GM13976 (cell line): ENCODE measurements at places on chromosomes 5 and 9.

DNA sequence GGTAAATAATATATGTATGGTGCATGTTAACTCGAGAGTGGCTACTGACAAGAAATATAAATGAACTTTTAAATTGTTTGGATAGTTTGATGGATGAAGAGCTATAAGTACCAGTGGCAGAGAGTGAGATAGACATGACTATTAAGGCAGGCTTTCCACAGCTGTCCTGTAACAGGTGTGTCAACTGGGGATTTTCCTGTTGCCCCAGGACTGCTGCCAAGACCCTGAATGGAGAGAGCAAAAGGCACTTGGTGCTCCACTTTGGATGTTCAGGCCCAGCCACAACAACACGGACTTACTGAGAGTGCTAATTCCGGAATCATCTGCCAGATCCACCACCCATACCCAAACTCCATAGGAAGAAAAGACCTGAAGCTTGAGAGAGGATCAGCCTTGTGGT is 215.1 kb downstream of the SEC61B start:
- DNase-seq = no peak

GRCh38 chr5:168706655-168707069 is 127.5 kb upstream of the PANK3 start:
- DNase-seq = no peak

DNA sequence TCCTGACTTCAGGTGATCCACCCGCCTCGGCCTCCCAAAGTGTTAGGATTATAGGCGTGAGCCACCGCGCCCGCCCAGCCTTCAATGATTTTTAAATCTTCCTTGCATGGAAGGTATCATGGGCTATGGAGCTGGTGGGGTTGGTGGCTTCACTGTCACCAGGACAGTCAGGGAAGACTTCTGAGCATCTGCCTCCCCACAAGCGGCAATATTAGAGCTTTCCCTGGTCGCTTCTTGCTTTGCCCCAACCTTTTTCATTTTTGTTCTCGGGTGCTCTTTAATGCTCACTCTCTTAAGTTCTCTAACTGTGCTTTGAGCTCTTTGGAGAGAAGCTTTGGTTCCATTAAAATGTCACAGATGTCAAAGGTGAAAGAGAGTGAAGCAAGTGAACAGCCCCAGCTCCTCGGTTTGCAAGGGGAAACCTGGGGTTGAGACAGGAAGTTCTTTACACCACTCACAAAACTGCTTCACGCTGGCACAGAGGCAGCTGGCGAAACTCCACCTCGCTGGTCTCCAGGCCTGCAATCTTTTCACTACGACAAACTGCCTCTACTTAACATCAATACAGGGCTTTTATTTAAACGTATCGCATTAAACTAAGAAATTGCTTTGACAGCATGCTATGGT is 142.5 kb upstream of the RETREG1 start:
- no peak for DNase-seq

- DNase-seq = peak; percentile 21
These were observed 79.4 kb upstream of the ADRB2 start for GRCh38 chr5:148746826-148747535.

GRCh38 chr5:120967366-120967765 is 503.3 kb downstream of the PRR16 start:
- DNase-seq = no peak

DNA sequence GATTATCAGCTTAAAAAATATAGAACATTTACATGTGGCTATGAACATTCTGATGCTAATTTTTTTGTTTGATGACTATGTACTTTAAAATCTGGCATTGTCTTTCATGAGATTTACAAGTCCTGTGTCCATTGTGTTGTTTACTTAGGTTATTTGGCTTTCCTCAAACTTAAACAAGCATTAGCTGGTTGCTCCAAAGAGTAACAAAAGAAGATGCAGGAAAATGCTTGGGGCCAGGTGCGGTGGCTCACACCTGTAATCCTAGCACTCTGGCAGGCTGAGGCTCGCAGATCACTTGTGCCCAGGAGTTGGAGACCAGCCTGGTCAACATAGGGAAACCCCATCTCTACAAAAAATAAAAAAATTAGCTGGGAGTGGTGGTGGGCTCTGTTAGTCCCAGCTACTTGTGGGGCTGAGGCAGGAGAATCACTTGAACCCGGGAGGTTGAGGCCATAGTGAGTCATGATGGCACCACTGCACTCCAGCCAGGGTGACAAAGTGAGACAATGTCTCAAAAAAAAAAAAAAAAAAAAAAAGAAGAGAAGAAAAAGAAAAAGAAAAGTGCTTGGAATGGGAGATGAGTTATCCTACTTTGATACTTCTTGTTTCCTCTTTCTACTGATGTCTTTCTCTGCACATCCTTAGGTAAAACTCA is 39.7 kb downstream of the PAM start:
- DNase-seq = no peak

DNA sequence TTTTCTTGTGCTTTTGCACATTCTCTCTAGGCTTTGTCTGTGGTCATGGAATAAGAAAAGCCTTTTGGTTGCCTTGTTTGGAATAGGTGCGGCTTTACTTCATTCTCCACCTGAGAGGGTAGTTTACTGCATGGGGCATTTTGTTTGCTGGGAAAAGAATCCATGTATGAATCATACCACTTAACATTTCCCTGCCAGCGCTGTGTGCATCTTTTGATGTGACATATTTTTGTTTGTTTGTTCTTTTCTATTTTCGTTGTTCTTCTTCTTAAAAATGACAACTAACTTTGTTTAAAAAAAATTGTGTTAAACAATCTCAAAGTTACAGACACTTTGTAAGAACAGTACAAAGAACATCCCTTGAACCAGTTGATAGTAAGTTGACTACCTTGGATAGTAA is 113.2 kb downstream of the GCNT1 start:
- DNase-seq = no peak

DNA sequence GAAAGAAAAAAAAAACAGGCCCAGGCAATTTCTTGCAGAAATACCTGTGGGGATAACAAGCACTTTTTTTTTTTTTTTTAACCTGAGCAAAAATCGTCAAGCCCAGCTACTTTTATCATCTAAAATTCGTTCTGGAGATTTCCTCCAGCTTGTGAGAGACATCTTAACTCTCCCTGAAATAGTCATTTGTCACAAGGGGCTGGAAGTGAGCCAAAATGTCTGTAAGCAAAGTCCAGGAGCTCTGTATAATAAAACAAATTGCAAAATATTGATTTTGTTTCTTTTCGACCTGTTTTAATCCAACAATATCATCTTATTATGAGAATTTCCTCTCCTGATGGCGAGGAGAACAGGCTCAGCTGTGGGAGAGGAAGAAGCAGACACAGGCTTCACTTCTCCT is 168.4 kb downstream of the TTLL11 start:
- DNase-seq = no peak

DNA sequence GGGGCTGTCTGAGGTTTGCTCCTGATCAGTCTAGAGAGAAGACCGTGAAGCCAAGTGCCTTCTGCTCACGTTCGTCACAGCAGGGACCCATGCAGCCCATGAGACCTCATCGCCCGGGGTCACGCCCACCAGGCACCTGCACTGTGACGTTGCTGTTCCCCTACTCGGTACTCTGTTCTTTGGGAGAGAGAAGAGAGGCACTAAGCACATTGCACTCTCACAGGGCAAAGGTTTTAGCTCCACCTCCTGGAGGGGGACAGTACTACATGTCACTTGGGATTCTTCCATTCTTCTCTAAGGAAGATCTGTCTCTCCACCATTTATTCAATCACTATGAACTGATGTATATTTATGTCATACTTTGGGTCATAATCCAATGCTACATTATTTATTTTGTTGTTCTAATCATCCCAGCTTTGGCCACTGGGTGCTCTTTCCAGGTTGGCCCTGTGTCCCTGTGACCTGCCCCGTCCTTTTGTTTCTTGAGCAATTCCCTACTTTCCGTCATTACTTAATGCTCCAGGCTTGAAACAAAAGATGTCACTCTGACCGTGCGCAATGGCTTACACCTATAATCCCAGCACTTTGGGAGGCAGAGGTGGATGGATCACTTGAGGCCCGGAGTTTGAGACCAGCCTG is 31.4 kb upstream of the BRD3 start:
- DNase-seq = peak; percentile 76

DNA sequence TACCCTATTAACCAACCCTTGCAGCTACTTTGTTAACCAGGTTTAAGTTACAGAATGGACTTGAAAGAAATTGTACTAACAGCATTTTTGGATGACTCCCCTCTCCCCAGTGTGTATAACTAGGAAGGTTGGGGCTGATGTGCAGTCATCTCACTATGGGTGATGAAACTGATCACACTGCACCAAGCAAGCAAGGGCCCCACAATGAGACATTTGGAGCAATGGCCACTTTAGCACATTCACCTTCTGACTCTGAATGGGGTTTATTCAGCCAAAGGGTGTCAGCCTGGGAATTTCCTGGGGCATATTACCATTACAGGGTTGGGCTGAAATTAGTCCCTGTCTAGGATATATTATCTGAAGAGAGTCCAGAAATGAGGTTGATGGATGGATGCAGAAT is 18.7 kb upstream of the CYFIP2 start:
- no peak for DNase-seq

GRCh38 chr9:109792951-109793546 is 13.1 kb downstream of the PALM2AKAP2 start:
- no peak for DNase-seq

DNA sequence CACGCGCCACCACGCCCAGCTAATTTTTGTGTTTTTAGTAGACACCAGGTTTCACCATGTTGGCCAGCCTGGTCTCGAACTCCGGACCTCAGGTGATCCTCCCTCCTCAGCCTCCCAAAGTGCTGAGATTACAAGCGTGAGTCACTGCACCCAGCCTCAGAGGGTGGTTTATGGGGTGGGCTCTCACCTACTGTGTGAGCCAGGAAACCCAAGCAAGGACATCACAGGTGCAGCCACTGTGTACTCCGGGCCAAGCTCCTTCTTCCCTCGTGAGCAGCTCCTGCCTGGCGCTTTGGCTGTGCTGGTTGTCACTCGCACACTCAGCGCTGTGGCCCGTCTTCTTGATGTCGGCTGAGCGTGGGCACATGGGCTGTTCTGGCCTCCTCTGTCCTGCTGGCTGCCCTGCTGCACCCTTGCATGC is 70.1 kb downstream of the WNK2 start:
- DNase-seq = no peak

- DNase-seq = peak; percentile 88
These were observed 4.5 kb upstream of the SET start for GRCh38 chr9:128684325-128685199.

DNA sequence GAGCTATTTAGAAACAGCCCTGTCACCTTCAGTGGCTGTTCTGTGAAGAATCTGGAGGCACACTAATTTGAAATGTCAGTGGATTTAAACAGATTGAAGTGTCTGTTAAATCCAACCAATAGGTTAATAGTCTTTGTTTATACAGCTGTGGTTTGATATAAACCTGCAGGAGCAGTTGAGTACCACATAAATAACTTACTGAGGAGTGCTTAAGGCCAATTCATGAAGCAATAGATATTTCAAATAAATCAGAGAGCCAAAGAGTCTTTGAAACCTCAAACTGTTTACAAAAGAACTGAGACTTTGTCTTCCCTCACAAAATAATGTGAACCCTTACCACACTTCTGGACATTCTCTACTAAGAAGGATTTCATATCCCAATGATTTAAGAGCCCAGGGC is 111.9 kb downstream of the FEM1C start:
- DNase-seq = no peak

DNA sequence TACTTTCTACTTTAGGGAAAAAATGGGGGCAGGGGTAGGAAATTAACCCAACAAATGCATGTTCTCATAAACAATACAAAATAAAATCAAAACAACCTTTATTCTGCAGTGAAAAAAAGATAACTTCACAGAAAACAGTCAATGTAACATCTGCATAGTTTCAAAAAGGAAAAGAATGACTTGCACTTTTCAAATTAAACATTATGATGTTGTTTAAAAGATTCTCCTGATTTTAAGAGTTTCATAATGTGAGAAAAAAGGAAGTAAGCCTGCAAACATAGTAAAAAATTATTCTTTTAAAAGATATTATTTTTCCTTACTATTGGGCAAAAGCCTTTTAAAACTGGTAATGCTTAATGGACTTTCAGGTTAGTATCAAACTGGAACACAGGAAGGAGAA is 7.6 kb downstream of the C9orf72 start:
- no peak for DNase-seq
